CD4-positive, alpha-beta T cell treated with Interleukin-2 at 100 ng/mL for 4 hours (primary cell): ENCODE measurements at places on chromosomes 2 and 18.

- no peak for DNase-seq
Observed at GRCh38 chr2:185274718-185275484, 463.7 kb upstream of the FSIP2 start.

GRCh38 chr2:170917957-170918356, 11.1 kb upstream of the GORASP2 start:
- DNase-seq, result no peak

- no peak for DNase-seq
Observed at GRCh38 chr18:4405965-4406364, 49.1 kb downstream of the DLGAP1 start.

DNA sequence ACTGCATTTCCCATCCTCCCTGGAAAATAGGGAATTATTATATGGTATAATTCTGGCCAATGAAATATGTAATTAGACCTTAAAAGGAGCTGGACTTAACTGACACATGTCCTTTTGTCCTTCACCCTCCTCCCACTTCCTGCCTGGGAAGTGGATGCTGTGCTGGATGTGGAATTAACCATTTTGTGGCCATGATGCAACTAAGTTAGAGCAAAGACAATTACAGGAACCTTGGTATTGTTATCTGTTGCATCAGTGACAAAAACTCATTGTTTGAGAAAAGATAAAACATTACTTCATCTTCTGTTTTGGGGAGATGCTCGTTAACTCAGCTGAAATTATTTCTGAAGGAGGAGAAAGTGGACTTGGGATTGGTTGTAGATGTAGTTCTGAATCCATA, 227.7 kb upstream of the BOD1L2 start:
- no peak for DNase-seq

- no peak for DNase-seq
Observed at GRCh38 chr2:205712508-205712907, 30.2 kb downstream of the NRP2 start.

DNA sequence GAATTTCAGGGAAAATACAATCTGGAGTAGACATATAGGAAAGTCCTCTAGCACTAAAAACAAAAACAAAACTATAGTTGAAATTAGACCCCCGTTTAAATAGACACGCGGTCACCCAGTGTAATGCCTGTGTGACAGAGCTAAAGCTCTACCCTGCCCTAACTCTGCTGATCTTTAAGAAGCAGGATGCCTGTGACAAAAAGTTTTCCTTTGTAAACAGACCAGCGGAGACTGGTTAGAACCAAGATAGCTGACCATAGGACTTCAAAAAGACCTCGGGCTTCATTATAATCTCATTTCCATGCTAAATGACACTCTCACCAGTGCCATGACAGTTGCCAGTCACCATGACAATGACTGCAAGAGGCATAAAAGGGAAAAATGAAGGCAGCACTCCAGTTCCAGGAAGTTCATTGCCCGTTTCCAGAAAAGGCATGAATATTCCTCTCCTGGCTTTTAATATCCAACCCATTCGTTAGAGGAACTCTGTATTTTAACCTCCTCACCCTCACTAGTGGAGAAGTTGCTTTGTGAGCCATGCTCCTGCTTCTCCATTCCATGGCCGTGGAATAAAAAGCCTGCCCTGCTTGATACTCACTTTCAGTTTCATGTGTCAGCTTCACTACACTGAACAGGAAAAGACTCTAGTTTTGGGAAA, 157.2 kb upstream of the COPS8 start:
- no peak for DNase-seq

GRCh38 chr2:160603771-160604510, 110.3 kb upstream of the RBMS1 start:
- no peak for DNase-seq

- no peak for DNase-seq
Observed at GRCh38 chr18:49949951-49950395, 136.6 kb upstream of the ACAA2 start.

GRCh38 chr2:147525819-147526489, 318.9 kb upstream of the ACVR2A start:
- no peak for DNase-seq

DNA sequence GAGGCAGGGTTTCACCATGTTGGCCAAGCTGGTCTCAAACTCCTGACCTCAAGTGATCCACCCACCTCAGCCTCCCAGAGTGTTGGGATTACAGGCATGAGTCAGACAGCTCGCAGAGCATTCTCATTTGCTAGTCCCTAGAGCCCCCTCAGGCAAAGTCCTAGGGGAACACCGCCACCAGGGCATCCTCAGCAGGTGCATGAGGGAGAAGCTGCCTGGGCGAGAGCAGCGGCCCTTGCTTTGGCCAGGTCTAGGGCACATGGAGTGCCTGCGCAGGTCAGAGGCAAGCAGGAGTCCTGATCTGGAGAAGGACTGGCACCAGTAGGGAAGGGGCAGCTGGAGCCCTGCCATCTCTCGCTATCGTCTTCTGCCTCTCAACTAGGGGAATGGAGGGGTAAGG, 32.4 kb downstream of the NGEF start:
- DNase-seq, result no peak

- DNase-seq, result no peak
Observed at GRCh38 chr2:107592280-107592624, 234.4 kb upstream of the RGPD4 start.
